Activated naive CD8-positive, alpha-beta T cell treated with anti-CD3 and anti-CD28 coated beads, Interleukin-2, amount 50 U/mL, for 16 hours (primary cell): ENCODE measurements at places on chromosomes 11 and 22.

- no peak for DNase-seq
These were observed 25.6 kb upstream of the RRM1 start for GRCh38 chr11:4068962-4069361.

GRCh38 chr11:112166562-112166961 is 610 bp upstream of the TEX12 start:
- no peak for DNase-seq

DNA sequence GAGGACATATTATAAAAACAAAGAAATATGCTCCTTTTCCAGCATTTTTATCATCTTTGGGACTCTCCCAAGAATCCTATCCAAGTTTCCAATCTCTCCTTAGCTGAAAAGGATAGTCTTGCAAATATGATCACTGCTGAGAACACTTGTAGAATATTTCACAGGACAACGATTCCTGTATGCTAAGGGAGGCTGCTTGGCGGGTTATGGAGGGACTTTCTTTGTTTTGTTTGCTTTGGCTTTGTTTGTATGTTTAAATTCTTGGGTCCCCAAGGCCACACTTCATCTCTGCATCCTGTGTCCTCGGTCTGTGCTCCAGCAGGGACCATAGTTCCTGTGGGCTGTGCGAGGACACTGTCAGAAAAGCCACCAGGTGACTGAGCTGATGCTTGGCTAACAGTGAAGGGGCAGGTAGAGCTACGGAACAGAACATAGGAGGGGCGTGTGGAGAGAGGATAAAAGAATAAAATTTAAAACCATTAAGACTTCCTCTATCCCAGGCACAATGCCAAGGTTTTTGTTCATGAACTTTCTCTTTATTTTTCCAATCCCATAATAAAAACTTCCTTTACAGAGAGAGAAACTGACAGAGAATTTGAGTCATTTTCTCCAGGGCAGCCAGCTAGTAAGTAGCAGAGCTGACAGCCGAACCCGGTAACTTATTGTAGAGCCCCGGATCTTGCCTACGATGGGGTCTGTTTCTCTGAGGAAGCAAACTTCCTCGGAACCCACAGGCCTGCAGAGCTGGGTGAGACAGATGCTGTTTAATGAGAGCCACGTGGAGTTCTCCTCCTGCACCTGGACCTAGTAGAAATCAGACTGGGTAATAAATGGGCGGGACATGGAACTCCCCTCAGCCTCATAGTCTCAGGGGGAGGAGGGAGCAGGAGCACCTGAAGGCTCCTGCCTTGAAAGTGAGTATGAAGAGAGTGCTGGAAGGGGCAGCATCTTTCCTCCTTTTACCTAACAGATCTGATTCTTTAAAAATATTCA is at the start of gene IZUMO1R:
Gene IZUMO1R, plus strand, starts transcription at position 615 of the 993 bp plus-strand sequence. CDS start 1,057 bp downstream, outside the sequence.
- DNase-seq: no peak

DNA sequence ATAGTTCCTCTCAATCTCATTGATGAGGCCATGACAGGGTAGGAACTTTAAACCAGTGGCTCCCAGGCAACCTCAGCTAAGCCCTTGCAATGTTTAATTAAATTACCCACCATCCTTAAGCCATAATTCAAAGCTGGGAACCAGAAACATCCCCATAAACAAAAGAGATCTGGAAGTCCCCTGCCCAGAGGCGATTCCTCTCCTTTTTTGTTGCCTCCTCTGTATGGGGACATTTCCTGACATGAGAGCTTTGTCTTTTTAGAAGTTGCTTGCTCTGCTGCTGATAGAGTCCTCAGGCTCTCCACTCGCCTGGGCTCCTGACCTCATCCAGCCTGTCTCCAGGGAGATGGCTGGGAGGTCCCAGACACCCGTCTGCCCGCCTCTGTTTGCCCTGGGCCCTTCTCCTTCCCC is 3.2 kb downstream of the DTX4 start:
- no peak for DNase-seq

DNA sequence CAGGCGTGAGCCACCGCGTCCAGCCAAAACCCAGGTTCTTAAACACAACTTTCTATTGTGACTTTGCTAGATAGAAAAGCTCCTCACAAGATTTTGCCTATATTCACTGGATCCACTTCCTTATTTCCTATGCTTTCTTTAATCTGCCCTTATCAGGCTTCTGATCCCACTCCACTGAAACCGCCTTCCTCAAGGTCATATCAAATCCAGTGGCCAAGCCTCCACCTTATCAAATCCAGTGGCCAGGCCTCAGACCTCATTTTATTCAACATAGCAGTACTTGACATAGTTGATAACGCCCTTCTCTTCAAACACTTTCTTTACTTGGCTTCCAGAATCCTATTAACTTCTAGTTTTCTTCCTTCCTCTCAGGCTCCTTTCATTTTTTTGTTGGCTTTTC is 29.5 kb downstream of the DIXDC1 start:
- no peak for DNase-seq

DNA sequence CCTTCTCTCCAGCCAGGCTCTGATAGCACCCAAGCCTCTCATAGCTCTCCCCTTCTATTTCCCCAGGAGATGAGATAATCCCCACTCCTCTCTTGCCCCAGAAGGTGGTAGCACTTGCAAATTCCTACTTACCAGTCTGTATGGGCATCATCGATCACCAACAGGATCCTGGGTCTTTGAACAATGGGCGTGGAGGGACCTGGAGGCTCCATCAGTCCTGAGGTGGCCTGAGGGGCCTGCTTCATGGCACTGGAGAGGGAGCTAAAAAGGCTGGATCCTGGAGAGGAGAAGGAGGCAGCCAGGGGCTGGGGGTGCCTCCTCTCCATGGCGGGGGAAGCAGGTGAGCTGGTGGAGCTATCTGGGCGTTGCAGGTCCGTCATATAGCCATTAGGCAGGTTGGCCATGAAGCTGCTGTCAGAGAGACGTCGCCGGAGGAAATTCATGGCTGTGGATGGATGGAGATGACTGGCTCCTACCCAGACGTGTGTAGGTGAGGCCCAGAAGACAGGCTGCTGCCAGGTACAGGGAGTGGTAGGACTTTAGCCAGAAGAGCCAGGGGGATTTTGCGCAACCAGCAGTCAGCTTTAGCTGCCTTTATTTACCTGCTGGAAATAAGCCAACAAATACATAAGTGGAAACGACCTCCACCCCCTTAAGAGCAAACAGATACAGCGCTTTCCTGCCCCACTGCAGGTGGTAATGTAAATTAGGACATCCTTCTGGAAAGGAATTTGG is 51.8 kb downstream of the SYN3 start:
- no peak for DNase-seq

DNA sequence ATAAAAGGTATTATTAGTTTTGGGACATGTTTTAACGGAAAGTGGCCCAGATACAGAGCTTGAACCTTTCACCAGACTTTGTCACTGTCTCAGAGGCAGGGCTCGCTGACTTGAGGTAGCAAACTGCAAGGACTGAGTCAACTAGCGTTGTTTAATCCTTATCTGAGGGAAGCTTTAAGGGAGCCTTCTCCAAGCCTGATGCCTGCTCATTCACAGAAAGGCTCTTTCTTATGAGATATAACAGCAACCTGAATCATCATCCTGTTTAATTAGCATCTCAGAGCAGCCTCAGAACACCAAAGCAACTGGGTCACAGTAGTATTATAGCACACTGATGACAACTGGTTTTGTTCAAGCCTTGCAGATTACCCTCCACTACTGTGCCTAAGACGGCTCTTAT is 54.2 kb upstream of the CYP2D6 start:
- no peak for DNase-seq

GRCh38 chr11:35363854-35364780 is 55.2 kb downstream of the SLC1A2 start:
- no peak for DNase-seq

DNA sequence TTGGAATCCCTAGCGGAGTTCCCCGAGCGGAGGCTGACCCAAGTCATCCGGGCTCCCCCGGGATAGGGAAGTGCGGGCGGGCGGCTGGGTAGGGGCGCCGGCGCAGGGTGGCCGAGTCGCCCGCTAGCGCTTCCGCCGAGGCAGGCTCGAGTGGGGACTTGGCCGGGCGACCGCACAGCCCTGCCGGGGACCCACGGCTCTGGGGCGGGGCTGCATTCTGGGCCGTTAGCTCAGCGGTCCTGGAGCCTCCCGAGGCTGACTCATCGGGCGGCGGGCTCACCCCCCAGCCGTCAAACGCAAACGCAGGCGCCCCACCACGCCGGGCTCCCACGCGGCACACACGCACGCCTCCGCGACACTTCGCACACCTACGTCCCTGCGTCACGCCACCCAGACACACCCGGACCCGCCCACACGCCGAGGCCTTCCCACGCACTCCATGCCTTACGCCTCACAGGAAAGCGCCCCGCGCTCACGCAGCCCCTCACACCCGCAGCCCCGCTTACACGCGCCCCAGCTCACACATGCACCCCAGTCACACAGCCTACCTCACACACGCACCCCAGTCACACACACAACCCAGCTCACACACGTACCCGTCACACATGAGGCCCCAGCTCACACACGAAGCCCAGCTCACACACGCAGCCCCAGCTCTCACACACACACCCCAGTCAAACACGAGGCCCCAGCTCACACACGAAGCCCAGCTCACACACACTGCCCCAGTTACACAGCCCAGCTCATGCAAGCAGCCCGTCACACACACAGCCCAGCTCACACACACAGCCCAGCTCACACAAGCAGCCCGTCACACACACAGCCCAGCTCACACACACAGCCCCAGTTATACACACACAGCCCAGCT is 1.2 kb downstream of the PHLDB1 start:
- peak; percentile 32 for DNase-seq

GRCh38 chr11:83156996-83157593 is at the start of gene PCF11:
Gene PCF11, plus strand, starts transcription at chr11:83157131. Its CDS starts 309 bp downstream, at chr11:83157440.
- DNase-seq: peak; percentile 94

- DNase-seq: no peak
These were observed 2.3 kb upstream of the DUSP8 start for GRCh38 chr11:1574238-1574932.

- DNase-seq: no peak
These were observed 57.2 kb downstream of the SPECC1L start for GRCh38 chr22:24327832-24328231.

- peak; percentile 17 for DNase-seq
These were observed 109.7 kb upstream of the RRM1 start for GRCh38 chr11:3984896-3985295.

GRCh38 chr11:114190630-114191029 is 105.6 kb upstream of the NNMT start:
- no peak for DNase-seq

- DNase-seq: no peak
These were observed 11.0 kb downstream of the TANGO2 start for GRCh38 chr22:20031732-20032406.

DNA sequence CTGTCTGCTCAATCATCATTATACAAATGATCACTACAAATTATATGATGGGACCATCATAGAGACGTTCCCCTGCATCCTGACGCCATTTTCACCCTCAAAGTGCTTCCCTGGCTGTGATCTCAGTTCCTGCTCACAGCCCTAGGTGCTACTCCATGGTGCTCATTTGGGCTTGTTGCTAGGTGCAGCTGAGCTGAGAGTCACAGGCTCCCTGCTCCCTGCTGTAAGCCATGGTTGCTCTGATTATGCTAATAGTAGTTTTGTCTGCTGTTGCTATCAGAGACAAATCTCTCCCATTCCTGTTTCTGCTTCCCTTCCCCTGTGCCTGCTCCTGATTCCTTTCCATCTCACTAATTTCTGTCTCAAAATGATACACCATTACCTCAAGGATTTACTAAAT is 474.3 kb downstream of the METTL15 start:
- no peak for DNase-seq

DNA sequence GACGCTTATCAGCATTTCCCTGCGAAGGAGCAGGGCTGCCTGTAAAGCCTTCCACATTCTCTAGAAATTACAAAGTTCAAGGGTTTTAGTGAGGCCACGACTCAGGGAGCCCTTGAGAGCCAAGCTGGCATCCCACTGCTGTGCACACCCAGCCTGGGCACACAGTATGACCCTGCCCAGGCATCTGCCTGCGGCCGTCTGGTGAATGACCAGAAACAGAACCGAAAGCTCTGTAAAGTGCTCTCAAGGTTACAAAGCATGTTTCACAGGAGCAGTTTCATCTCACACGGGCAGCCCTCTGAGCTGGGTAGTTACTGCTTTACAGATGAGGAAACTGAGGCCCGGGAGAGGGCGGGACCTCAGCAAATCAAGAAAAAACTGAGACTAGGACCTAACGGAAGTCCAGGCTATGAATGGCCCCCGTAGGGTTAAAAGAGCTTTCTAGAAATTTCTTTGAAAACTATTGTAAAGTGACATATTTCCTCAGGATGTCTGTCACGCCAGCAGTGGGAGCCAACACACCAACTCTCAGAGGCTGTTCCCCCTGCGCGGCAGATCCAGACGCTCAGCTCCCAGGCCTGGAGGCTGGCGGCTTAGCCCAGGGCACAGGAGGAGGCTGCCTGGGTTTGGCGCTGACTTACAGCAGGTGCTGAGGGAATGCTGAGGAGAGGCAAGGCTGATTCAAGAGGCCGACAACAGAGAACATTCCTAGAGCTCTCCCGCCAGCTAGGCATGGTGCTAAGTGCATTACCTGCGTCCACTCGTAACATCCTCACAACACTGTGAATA is 7.7 kb upstream of the TCF20 start:
- no peak for DNase-seq

GRCh38 chr11:15204711-15205110 is 90.0 kb downstream of the INSC start:
- DNase-seq: no peak

DNA sequence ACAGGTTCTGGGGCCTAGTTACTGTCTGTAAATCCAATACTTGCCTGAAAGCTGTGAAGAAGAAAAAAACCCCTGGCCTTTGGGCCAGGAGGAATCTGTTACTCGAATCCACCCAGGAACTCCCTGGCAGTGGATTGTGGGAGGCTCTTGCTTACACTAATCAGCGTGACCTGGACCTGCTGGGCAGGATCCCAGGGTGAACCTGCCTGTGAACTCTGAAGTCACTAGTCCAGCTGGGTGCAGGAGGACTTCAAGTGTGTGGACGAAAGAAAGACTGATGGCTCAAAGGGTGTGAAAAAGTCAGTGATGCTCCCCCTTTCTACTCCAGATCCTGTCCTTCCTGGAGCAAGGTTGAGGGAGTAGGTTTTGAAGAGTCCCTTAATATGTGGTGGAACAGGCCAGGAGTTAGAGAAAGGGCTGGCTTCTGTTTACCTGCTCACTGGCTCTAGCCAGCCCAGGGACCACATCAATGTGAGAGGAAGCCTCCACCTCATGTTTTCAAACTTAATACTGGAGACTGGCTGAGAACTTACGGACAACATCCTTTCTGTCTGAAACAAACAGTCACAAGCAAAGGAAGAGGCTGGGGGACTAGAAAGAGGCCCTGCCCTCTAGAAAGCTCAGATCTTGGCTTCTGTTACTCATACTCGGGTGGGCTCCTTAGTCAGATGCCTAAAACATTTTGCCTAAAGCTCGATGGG is 13.5 kb downstream of the PIK3IP1 start:
- no peak for DNase-seq

GRCh38 chr11:2804701-2805387 is 80.7 kb downstream of the CDKN1C start:
- no peak for DNase-seq
